ENCODE measurements at places on chromosomes 16 and 17. TPM values are rescaled to one million over a fixed set of nuclear protein-coding genes. Genes with fewer than 3 reads are reported as not detected.

- H3K4me1 ChIP-seq: no peaks in the 10 kb centered on the region
- no peak for DNase-seq
- H3K4me3 ChIP-seq: peak overlapping the region; percentile 34
- H3K27ac ChIP-seq: no peak overlapping the region
- H3K27me3 ChIP-seq: peaks cover 3% of the 10 kb centered on the region
Observed at GRCh38 chr17:82320956-82321927, 3.8 kb upstream of the CD7 start.

DNA sequence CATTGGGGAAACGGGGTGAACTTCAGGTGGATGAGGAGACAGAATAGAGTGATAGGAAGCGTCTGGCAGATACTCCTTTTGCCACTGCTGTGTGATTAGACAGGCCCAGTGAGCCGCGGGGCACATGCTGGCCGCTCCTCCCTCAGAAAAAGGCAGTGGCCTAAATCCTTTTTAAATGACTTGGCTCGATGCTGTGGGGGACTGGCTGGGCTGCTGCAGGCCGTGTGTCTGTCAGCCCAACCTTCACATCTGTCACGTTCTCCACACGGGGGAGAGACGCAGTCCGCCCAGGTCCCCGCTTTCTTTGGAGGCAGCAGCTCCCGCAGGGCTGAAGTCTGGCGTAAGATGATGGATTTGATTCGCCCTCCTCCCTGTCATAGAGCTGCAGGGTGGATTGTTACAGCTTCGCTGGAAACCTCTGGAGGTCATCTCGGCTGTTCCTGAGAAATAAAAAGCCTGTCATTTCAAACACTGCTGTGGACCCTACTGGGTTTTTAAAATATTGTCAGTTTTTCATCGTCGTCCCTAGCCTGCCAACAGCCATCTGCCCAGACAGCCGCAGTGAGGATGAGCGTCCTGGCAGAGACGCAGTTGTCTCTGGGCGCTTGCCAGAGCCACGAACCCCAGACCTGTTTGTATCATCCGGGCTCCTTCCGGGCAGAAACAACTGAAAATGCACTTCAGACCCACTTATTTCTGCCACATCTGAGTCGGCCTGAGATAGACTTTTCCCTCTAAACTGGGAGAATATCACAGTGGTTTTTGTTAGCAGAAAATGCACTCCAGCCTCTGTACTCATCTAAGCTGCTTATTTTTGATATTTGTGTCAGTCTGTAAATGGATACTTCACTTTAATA, 7.0 kb upstream of the TMEM235 start:
- no peak overlapping the region for H3K27ac ChIP-seq
- peaks cover 5% of the 10 kb centered on the region for H3K36me3 ChIP-seq
- no peak for DNase-seq
- peaks cover 15% of the 10 kb centered on the region for H3K4me1 ChIP-seq
- H3K4me3 ChIP-seq: no peak overlapping the region

- peaks cover 7% of the 10 kb centered on the region for H3K36me3 ChIP-seq
- DNase-seq: no peak
- H3K4me1 ChIP-seq: no peaks in the 10 kb centered on the region
- no peak overlapping the region for H3K27ac ChIP-seq
- H3K4me3 ChIP-seq: no peak overlapping the region
- H3K27me3 ChIP-seq: no peaks in the 10 kb centered on the region
Observed at GRCh38 chr17:80243526-80244433, 16.9 kb upstream of the RNF213 start.

- peak overlapping the region; percentile 92 for H3K27ac ChIP-seq
- H3K4me1 ChIP-seq: peaks cover 21% of the 10 kb centered on the region
- no peaks in the 10 kb centered on the region for H3K27me3 ChIP-seq
- H3K4me3 ChIP-seq: peak overlapping the region; percentile 90
Observed at GRCh38 chr17:67245694-67246402, 852 bp upstream of the HELZ start.

DNA sequence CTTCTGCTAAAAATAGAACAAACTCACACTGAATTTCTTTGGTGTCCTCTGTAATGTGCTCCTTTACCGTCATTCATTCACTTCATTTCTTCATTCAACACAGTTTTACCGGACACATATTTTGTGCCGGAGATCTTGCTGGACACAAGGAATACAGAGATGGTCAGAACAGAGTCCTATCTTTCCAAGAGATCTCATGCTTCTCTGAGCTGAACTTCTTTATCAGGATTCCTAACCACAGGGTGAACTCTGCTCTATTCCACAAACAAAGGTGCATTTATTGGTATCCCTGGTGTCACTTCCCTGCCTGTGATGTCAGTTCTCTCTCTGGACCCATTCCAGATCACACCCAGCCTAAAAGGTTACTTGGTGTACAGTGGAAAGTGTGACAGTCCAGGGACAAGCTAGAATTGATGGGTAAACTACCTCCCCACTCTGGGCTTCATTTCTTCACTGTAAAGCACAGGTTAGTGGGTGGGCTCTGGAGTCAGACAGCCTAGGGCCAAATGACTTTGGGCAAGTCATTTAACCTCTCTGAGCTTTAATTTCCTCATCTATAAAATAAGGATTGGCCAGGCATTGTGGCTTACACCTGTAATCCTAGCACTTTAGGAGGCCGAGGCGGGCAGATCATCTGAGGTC, 4.2 kb downstream of the IFI35 start:
- H3K4me1 ChIP-seq: peaks cover 20% of the 10 kb centered on the region
- H3K27ac ChIP-seq: peak overlapping the region; percentile 80
- DNase-seq: no peak

Gene PDILT
- not detected for total RNA-seq

DNA sequence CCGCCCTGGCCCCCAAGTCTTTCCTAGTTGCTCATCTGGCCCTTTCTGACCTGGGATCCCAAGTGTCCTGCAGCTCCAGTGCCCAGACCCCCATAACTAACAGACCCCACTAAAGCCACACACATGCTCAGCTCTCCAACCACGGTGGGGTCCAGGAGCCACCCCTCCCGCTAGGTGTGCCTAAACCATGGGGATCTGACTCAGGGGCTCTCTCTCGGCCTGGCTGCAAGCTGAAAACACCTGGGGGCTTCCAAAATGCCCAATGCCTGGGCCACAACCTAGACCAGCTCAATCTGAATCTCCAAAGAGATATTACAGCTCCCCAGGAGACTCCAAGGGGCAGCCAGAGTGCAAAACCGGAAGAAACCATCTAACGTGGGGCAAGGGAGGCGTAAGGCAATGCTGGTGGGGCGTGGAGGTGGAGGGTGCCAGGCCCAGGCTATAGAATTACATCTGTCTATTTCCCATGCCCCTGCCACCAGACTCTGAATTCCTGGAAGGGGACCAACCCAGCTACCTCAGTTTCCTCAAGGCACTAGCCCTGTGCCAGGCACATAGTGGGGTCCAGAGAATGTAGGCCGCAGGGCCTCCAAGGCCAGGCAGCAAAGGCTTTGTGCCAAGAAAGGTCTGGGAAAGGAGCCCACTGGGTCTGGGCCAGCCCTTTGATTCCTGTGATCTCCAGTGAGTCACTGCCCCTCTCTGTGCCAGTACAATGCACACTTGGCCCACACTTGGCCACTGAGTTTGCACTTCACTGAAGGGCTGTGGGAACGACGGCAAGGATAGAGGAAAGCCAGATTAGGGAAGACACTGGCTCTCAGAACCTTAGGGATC, 3.3 kb downstream of the CD2BP2 start:
- DNase-seq: no peak
- H3K27ac ChIP-seq: no peak overlapping the region
- H3K27me3 ChIP-seq: no peaks in the 10 kb centered on the region
- peaks cover 11% of the 10 kb centered on the region for H3K4me1 ChIP-seq
- peak overlapping the region; percentile 45 for H3K4me3 ChIP-seq
- H3K36me3 ChIP-seq: peaks cover 11% of the 10 kb centered on the region

DNA sequence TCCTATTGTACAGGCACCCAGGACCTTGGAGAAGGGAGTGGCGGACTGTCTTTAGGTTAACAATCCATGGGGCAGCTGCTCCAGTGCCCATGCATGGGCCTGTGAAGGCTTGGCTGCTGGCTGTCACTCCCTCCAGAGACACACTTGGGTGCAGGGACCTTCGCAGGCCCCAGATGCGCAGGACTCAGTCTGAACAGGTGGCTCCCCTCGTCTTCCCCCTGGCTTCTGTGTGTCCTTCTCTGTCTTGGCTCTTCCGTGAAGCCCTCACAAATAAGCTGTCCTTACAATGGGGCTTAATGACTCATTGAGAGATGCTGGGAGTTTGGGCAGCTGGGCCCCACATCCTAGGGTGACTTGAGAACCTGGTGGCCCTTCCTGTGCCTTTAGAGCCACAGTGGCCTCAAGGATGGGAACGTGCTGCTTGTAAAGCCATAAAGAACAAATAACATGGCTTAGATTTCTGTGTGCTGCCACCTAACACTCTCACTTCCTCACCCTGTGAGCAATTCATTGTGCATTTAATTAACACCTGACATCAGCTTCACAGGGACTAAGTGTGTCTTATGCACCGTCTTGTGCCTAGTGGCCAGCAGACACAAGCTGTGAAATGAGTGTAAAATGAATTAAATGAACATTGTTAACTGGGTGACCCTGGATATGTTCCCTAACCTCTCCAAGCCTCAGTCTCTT, 340.7 kb downstream of the SNX29 start:
- DNase-seq: no peak
- no peak overlapping the region for H3K27ac ChIP-seq
- no peaks in the 10 kb centered on the region for H3K27me3 ChIP-seq
- no peaks in the 10 kb centered on the region for H3K36me3 ChIP-seq
- H3K4me1 ChIP-seq: peaks cover 24% of the 10 kb centered on the region

Gene EVPLL
- total RNA-seq: not detected

GRCh38 chr16:89001117-89002027, 24.4 kb upstream of the CBFA2T3 start:
- no peak for DNase-seq
- no peak overlapping the region for H3K27ac ChIP-seq
- H3K4me1 ChIP-seq: no peaks in the 10 kb centered on the region
- H3K4me3 ChIP-seq: no peak overlapping the region

All from type B pancreatic cell (in vitro differentiated cells).